EL (cell line): ENCODE measurements at places on chromosomes 2 and 18.

- no peak for DNase-seq
Observed at GRCh38 chr18:9466846-9467245, 8.5 kb upstream of the RALBP1 start.

GRCh38 chr2:164706522-164706921, 85.2 kb upstream of the GRB14 start:
- peak; percentile 83 for DNase-seq

DNA sequence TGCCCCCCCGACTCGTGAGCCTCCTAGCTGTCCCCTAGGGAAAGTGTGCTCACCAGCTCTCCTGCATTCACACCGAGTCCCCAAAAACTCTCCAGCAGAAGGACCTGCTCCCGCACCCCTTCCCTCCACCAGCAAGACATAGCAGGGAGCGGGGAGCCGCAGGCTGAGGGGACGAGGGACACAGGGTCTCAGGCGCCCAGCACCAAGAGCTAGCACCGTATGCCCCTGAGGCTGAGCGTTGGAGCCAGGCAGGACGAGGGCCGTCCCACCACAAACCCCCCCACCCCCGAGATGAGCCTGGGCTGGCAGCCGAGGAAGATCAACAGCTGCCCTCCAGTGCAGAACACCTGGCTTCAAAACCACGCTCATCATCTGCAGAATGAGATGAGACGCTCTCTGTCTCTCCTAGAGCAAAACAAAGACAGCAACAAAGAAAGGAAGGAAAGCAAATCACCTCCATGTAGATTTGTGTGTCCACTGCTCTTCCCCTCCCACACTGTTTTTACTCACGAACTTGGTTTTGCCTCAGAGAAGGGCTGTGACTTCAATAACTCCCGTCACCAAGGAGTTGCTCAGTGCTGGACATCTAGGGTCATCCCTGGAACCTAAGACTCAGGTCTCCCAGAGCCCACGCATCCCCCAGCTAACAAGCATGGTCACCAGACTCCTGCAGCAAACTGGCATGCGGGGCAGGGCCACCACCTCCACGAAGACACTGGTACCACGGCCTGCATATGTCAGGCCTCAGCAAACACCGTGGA, 39.7 kb upstream of the SALL3 start:
- no peak for DNase-seq

DNA sequence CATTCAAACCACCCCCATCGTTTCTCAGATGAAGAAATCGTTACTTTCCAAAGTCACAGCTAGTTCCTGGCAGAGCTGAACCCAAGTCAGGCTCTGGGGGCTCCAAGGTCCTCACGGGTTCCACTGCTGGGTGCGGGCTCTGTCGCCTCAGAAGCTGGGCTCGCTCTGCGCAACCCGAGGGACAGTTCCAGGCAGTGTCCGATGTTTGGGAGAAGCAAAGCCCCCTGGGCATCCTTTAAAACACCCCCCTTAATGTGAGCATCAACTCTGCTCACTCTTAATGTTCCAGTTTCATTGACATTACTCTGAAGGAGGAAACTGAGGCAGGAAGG, 796 bp downstream of the AOX1 start:
- no peak for DNase-seq

GRCh38 chr18:9233771-9234440, 97.3 kb downstream of the ANKRD12 start:
- no peak for DNase-seq

GRCh38 chr2:151560289-151560688, 150.6 kb downstream of the RIF1 start:
- peak; percentile 57 for DNase-seq

DNA sequence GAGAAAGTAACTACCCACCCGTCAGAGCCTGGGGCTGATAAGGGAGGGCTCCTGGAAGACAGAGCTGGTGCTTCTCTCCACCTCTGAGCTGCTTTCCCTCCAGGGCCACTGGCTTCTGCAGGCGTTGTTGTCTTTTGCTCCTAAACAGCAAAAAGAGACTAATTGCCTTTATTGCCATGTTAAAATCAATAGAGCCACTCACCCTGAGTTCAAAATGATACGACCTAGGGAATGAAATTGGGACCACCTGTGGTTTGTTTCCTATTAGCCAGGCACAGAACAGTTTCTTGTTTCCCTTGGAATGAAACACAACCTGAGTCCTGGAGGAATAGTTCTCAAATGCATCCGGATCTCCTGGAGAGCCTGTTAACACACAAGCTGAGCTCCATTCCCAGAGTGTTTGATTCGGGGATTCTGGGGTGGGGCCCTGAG, 45.8 kb downstream of the TCF7L1 start:
- no peak for DNase-seq

- no peak for DNase-seq
Observed at GRCh38 chr2:8472545-8473323, 209.1 kb upstream of the ID2 start.

DNA sequence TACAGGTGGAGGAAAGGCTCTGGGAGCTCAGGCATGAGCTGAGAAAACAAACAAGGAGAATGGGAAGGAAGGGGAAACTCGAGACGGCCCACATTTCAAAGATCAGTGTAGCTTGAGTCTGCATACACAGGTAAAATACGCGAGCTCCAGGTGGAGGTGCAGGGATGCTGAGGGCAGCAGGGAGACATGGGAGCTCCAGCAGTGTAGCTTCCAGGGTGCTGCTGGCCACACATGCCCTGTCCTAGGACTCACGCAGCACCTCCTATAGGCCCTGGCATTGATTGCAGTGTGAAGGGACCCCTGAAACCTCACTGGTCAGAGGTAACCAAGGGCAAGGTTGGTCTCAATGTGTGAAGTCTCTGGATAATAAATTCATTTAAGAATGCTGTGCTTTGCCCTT, 362.8 kb upstream of the HS6ST1 start:
- no peak for DNase-seq

GRCh38 chr2:131031431-131031841, 61.8 kb downstream of the FAM168B start:
- DNase-seq: no peak

DNA sequence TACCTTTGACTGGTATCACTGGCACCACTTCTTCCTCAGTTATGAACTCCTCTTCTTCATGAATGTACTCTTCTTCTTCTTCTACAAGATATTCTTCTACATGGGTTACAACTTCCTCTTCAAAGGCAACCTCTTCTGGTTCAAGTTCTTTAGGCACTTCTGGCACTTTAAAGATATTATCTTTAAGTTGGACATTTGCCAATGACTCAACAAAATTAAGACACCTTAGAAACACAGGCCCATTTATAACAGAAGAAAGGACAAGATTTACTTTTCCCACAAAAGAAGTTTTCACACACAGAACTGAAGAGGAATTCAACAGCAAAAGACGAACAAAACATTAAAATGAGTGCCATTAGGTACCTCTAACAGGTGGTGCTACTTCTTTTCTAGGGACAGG, 127.3 kb downstream of the TTN start:
- no peak for DNase-seq

GRCh38 chr18:10139783-10140410, 226.1 kb downstream of the VAPA start:
- peak; percentile 82 for DNase-seq

- peak; percentile 10 for DNase-seq
Observed at GRCh38 chr2:148675708-148676107, 31.2 kb downstream of the EPC2 start.

GRCh38 chr2:45723857-45724256, 72.4 kb downstream of the PRKCE start:
- no peak for DNase-seq

- DNase-seq: no peak
Observed at GRCh38 chr2:37552339-37552738, 119.1 kb downstream of the CDC42EP3 start.

GRCh38 chr2:232927793-232928550, 57.9 kb downstream of the SNORC start:
- DNase-seq: no peak

DNA sequence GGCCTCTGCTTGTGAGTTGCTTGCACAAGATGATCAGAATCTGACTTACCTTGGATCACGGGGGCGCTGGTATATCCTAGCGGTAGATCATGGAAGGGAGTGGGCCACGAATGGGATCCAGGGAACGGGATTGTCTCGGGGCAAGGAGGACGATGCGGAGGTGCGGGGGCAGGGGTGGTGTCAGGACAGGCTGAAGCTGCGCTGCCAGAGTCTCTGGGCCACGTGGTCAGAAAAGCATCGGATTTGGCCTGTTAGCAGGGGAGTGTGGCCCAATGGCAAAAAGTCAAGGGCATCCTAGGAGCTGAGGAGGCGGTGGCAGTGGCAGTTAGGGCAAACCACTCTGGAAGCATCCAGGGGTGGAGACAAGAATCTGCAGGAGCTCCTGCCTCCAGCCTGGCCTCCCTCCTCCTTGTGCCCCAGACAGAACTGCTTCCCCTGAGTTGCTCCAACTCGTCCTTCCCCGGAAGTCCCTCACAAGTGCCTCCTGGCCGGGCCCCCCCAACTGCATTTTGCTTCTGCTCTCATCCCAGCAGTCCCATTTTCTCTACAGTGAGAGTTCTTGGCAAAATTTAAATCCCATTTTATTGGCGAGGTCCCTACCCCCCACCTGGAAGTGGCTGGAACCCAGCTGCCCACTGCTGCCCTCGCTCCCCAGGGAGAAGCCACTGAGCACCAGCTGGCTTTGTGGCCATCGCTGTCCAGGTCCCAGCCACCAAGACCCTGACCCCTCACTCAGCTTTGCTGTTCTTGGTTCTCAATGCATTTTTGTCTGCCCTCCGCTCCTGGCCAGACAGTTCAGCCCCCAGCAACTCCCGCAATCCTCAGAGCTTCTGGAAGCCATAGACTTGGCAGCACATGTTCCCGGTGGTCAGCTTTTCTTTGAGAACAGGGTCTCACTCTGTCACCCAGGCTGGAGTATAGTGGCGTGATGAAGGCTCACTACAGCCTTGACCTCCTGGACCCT, 5.6 kb upstream of the CCDC74B start:
- no peak for DNase-seq

GRCh38 chr2:159399716-159400415, 113.4 kb upstream of the WDSUB1 start:
- DNase-seq: peak; percentile 64

- peak; percentile 6 for DNase-seq
Observed at GRCh38 chr2:1224901-1225300, 188.4 kb upstream of the TPO start.

GRCh38 chr18:9526458-9526857, 51.1 kb downstream of the RALBP1 start:
- DNase-seq: no peak

GRCh38 chr18:64337018-64337417, 188.1 kb upstream of the LINC00305 start:
- no peak for DNase-seq

- no peak for DNase-seq
Observed at GRCh38 chr18:32346671-32347070, 124.0 kb downstream of the GAREM1 start.

DNA sequence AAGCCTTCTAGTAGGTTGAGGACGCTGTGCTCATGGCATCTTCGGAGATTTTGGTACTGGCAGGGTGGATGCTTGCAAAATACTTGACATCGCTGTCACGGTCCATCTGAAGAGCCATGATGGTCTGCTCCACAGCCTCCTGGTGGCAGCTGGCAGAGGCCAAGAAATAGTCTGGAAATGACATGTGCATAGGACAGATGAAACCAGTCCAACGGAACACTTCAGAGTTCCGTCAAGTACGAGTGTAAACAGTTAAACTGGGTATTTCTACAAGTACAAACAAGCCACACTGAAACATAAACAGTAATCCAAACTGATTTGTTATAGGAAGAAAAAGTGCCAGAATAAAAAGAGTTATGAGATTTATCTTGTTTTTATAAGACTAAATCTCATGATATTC, 66.6 kb downstream of the PPP4R1 start:
- no peak for DNase-seq
